Kidney (tissue), 22 donors: ENCODE measurements at places on chromosomes 16 and 17. TPM values are rescaled to one million over a fixed set of nuclear protein-coding genes. Genes with fewer than 3 reads are reported as not detected.
A peak's percentile ranks its signal among the peaks of the same experiment; 100 is the strongest.

The KRT35 gene
- total RNA-seq = not detected

The FUS gene
- total RNA-seq = 333 TPM

The CTRL gene
- total RNA-seq = 0.69 TPM

The KAT8 gene
- total RNA-seq = 83.8 TPM

The WWP2 gene
- 128 TPM for total RNA-seq

The PSMC3IP gene
- 5.8 TPM for total RNA-seq

The CDH5 gene
- 41.3 TPM for total RNA-seq

The ENPP7 gene
- total RNA-seq = 0.94 TPM

GRCh38 chr17:41689497-41690299, 1.0 kb downstream of the EIF1 start:
- H3K4me1 ChIP-seq = peaks cover 14% of the 10 kb centered on the region
- H3K27me3 ChIP-seq = no peaks in the 10 kb centered on the region
- peak overlapping the region; percentile 83 for H3K4me3 ChIP-seq
- H3K27ac ChIP-seq = peak overlapping the region; percentile 100
- peak; percentile 80 for DNase-seq

DNA sequence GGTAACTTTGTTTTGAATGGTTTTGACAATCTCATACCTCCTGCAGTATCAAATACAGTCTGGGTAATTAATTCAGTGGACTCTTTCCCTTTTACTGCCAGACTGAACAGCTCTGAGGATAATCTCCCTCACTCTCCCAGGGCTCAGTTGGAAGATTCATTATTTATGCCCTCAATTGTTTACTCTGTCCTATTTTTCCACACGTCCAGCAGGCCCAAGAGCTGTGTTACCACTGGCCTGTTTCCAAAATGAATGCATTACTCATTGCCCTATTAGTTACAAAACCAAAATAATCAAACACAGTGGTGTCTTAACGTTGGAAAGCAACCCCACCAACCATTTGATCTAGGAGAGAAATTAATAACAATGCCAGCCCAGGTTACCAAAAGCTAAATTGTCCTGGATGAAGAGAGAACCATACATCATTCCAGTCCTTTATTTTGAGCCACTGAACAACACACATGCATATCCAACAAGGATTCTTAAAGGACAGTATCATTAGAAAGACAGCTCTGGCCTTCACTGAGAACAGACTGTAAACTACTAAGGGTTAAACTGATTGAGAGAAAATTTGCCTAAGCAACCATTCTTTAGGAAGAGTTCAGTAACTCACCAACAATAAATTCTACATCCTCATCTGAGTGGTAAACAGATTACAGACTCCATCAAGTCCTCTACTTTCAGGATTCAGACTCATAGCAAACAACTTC, 34.5 kb downstream of the FAM222B start:
- no peaks in the 10 kb centered on the region for H3K36me3 ChIP-seq
- H3K4me3 ChIP-seq = no peak overlapping the region
- H3K4me1 ChIP-seq = peaks cover 15% of the 10 kb centered on the region
- peak; percentile 31 for DNase-seq
- H3K27me3 ChIP-seq = no peaks in the 10 kb centered on the region
- peak overlapping the region; percentile 19 for H3K27ac ChIP-seq

- peak overlapping the region; percentile 32 for H3K4me3 ChIP-seq
- H3K36me3 ChIP-seq = peaks cover 2% of the 10 kb centered on the region
- DNase-seq = no peak
- peak overlapping the region; percentile 36 for H3K27ac ChIP-seq
- peaks cover 20% of the 10 kb centered on the region for H3K4me1 ChIP-seq
These were observed 574 bp upstream of the TMEM106A start for GRCh38 chr17:43211123-43211479.

GRCh38 chr17:48909783-48910182, 1.6 kb downstream of the UBE2Z start:
- H3K4me3 ChIP-seq = peak overlapping the region; percentile 91
- peak overlapping the region; percentile 15 for H3K27ac ChIP-seq

GRCh38 chr16:65202461-65202860, 80.6 kb upstream of the CDH11 start:
- no peak overlapping the region for H3K27ac ChIP-seq
- H3K4me1 ChIP-seq = no peaks in the 10 kb centered on the region
- H3K36me3 ChIP-seq = no peaks in the 10 kb centered on the region
- DNase-seq = no peak

DNA sequence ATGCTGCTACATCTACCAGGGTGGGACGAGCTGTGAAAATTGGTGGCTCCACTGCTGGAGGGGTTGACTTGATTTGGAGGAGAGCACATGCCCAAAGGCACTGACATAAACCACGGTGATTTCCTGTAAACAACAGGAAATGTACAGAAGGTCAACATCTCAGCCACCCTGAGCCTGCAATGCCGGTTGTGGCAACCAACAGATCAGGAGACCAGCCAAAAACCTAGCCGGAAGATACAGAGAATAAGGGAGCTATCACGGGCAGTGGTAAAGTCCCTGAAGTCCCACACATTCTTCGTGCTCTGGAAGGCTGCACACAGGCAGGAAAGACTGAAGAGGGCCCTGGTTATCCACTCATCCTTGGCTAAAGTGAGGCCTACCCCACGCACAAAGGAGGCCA, 56.2 kb downstream of the ADCY9 start:
- no peaks in the 10 kb centered on the region for H3K36me3 ChIP-seq
- no peaks in the 10 kb centered on the region for H3K27me3 ChIP-seq
- no peak overlapping the region for H3K4me3 ChIP-seq
- DNase-seq = no peak

DNA sequence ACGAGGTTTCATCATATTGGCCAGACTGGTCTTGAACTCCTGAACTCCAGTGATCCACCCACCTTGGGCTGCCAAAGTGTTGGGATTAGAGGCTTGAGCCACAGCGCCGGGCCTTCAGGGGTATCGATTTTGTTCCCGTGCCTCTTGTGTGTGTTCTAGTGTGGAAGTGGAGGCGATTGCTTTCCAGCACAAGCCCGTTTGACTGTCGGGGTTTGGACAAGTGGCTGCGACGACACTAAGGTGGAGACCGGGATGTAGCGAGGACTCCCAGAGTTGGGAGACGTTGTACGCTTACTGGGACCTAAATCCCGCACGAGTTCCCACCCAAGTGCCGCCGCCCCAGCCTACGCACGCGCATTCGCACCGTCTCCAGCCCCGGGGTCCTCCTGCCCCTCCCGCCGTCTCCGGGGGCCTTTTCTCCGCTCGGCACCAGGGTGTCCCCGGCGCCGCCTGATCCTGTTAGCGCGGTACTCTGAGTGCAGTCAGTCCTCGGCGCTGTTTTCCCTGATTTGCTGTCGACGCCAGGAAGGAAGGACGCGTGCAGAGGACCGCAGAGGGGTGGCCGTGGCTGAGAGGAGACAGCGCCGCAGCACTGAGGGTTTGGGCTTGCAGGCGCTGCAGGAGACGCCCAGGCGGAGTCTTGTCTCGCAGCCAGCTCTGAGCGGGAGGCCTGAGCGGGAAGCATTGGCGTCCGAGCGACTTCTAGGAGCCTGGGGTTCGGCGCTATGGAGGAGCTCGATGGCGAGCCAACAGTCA, at the start of gene NUP85:
Gene NUP85, plus strand, starts transcription at position 643 of the 756 bp plus-strand sequence. Its CDS starts 83 bp downstream, at position 726.
- H3K4me1 ChIP-seq = peaks cover 8% of the 10 kb centered on the region
- peak; percentile 97 for DNase-seq
- peak within 1 kb of the TSS; percentile 100 for H3K4me3 ChIP-seq
- H3K27me3 ChIP-seq = no peaks in the 10 kb centered on the region
- peak within 1 kb of the TSS; percentile 99 for H3K27ac ChIP-seq

GRCh38 chr17:38324141-38324697, 19.5 kb downstream of the GPR179 start:
- no peak overlapping the region for H3K27ac ChIP-seq
- no peaks in the 10 kb centered on the region for H3K4me1 ChIP-seq
- peaks cover 4% of the 10 kb centered on the region for H3K36me3 ChIP-seq
- no peak for DNase-seq

DNA sequence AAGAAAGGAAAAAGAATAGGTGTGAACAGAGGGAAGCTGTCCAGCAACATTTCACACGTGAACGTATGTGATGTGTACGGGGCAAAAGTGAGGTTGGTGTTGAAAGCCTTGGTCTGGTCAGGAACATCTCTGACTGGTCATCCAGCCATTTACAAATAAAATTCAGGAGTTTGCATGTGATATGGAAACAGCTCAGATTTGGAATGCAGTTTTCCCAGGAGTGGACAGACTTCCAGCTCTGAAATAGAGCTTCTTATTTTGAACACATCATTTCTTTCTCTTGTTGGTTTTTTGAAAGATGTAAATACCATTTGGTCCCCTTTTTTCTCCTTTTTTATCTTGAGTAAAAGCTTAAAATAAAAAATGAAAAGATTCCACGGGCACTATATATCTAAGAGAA, 566.2 kb upstream of the ZFHX3 start:
- no peak overlapping the region for H3K4me3 ChIP-seq
- H3K27ac ChIP-seq = no peak overlapping the region
- no peak for DNase-seq
- H3K36me3 ChIP-seq = no peaks in the 10 kb centered on the region

GRCh38 chr17:10875984-10876555, 38.2 kb upstream of the PIRT start:
- no peak overlapping the region for H3K27ac ChIP-seq
- DNase-seq = peak; percentile 63
- no peaks in the 10 kb centered on the region for H3K4me1 ChIP-seq
- H3K4me3 ChIP-seq = no peak overlapping the region
- no peaks in the 10 kb centered on the region for H3K27me3 ChIP-seq

- no peak overlapping the region for H3K27ac ChIP-seq
- no peak for DNase-seq
- H3K36me3 ChIP-seq = no peaks in the 10 kb centered on the region
- H3K4me3 ChIP-seq = no peak overlapping the region
- no peaks in the 10 kb centered on the region for H3K27me3 ChIP-seq
These were observed 104.5 kb upstream of the CIBAR2 start for GRCh38 chr16:85216522-85217375.

GRCh38 chr17:17041018-17041521, 1.2 kb upstream of the MPRIP start:
- H3K4me1 ChIP-seq = peaks cover 23% of the 10 kb centered on the region
- peak overlapping the region; percentile 80 for H3K27ac ChIP-seq
- DNase-seq = peak; percentile 44
- no peaks in the 10 kb centered on the region for H3K36me3 ChIP-seq

DNA sequence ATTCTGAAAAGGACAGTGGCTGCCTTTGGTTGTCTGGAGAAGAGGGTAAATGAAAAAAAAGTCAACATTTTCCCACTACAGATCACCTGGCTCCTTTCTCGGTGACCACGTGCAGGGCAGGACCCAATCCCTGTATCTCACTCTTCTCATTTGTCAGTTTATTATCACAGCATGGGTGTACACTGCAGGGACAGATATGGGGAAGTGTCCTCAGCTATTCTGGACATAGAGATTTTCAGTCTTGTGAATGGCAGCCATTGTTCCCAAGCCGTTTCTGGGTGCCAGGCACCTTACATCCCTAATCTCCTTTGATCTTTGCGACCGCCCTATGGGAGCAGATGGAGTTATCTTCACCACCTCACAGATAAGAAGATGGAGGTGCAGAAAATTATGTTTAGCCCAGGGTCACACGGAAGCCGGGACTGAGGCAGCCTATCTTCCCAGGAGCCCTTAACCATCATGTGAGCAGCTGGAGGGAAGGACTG, 7.2 kb downstream of the ADORA2B start:
- no peak overlapping the region for H3K27ac ChIP-seq
- no peaks in the 10 kb centered on the region for H3K36me3 ChIP-seq
- no peaks in the 10 kb centered on the region for H3K27me3 ChIP-seq

DNA sequence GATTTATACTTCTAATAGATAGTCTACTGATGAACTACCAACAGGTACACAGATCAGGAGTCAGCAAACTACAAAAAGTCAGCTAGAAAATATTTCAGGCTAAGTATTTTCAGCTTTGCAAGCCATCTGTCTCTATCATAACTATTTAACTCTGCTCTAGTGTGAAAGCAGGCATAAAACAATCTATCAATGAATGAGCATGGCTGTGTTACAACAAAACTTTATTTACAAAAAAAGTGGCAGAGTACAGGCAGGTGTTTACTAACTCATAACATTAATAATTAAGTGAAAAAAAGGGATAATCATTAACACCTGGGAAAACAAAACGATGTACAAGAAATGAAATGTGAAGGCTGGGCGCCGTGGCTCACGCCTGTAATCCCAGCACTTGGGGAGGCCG, 15.8 kb downstream of the MED13 start:
- no peak overlapping the region for H3K4me3 ChIP-seq
- H3K27me3 ChIP-seq = no peaks in the 10 kb centered on the region
- peaks cover 23% of the 10 kb centered on the region for H3K4me1 ChIP-seq
- no peak for DNase-seq

DNA sequence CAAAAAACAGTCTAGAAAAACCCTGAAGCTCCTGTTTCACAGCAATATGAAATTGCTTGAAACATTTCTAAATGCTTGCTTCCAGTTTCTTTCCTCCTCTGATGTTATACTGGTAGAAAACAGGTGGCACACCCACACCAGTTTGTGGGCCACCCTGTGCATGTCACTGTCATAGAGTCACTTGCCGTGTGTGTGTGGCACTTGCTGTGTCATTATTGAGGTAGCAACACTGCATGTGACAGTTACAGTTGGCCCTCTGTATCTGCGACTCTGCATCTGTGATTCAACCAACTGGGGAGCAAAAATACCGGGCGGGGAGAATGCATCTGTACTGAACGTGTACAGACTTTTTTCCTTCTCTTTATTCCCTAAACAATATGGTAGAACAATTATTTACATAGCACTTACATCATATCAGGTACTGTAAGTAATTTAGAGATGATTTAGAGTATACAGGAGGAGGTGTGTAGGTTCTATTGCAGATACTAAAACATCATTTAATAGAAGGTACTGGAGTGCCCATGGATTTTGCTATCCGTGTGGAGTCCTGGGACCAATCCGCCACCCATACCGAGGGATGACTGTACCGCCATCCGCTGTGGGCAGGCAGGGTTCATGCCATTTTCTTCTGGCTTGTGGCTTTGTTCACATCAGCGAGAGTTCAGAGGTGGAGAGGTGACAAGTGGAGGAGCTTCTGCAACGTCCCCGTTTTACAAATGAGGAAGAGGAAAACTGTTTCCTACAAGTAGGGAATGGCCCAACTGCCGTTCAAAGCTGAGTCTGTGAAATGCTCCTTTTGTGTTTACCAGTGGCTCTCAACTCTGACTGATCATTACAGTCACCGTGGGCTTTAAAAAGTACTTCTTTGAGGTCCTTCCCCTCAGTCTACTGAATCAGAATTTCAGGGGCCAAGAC, 373.7 kb downstream of the SNX29 start:
- no peak overlapping the region for H3K4me3 ChIP-seq
- H3K4me1 ChIP-seq = no peaks in the 10 kb centered on the region
- H3K27ac ChIP-seq = no peak overlapping the region
- H3K27me3 ChIP-seq = no peaks in the 10 kb centered on the region

DNA sequence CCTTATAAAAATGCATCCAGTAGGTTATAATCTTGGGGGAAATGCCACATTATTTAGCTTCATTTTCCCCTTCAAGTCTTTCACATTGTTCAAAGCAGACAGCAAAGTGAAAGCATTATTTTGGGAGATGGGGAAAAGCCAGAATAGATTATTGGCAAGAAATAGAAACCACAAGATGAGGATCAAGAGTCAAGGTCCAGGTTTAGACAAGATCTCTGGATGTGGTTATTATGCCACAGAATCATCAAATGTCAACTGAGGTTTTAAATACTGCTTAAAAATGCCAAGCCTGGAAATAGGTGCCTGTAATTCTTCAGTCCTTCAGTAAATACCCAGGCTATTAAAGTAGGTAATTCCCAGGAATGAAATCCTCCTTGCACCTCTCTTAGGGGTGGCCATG, 65.1 kb upstream of the ALOX12 start:
- no peaks in the 10 kb centered on the region for H3K4me1 ChIP-seq
- H3K27ac ChIP-seq = no peak overlapping the region
- DNase-seq = no peak
